Stimulated activated CD4-positive, alpha-beta T cell treated with anti-CD3 and anti-CD28 coated beads, Interleukin-15, amount 100 ng/mL, for 1 hour (primary cell): ENCODE measurements at places on chromosomes 5 and 9.
A peak's percentile ranks its signal among the peaks of the same experiment; 100 is the strongest.

DNA sequence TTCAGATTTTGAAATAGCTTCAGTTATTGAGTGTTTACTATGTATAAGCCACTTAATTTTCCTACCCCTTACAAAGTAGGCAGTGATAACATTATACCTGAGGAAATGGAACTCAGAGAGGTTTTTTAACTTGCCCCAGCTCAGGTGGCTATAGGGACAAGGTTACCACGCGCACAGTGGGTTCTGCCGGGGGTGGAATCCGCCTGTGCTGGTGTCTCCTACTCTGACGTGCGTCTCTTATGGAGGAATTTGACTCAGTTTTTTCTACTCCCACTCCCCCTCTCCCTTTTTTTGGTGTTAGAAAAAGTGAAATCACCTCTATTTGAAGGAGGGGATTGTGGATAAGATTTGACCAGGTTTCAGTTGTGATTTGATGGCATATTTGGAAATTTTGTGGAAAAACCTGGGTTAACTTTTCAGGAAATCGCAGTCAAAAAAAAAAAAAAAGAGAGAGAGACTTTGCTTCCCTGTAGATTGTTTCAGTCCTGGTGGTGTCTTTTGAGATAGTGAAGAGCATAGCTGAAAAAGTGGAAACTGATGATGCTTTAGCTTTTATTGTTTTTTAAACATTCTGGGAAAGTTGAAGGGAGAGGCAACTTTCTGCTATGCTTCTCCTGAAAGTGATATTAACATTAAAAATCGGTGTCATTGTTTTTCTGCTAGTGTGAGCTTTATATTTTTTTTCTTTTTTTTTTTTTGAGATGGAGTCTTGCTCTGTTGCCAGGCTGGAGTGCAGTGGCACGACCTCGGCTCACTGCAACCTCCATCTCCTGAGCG lies 15.9 kb downstream of the TRIO start:
- DNase-seq = no peak

GRCh38 chr9:103574056-103574455 lies 520.1 kb upstream of the SMC2 start:
- DNase-seq = no peak

DNA sequence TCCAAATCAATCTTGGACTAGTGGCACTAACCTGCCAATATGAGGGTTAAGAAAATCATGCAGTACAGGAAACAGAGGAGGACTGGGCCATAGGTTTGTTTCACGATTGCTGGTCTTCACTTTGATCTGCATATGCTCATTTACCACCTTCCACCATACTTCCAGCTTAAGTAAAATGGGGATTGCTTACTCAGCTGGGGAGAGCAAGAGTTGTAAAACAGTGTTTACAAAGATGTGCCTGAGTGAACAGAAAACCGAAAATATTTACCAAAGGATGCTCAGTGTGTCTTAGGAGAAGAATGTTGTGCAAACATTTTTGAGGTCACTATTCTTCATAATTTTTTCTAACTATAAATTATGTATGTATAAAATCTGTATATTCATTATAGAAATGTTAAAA lies 65.1 kb upstream of the DNAH5 start:
- no peak for DNase-seq

DNA sequence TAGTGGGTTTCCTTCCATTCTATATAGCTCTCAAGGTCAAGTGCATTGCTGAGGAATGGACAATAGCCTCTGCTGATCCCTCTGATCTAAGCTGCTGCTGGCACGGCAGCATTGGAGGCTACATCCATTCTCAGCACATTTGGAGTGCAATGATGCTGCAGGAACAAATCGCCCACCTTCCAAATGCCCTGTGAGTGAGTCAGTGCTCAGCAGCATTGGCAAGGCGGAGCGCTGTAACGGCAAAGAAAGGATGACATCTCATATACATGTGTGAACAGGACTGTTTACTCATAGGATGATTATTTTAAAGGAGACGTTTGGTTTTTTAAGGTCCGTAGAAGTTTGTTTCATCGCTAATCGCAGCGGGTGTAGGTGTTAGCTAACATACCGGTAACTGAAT lies 408.7 kb downstream of the ARHGEF28 start:
- DNase-seq = no peak

- DNase-seq = peak; percentile 16
These were observed 4.4 kb upstream of the IL3 start for GRCh38 chr5:132055808-132056609.

DNA sequence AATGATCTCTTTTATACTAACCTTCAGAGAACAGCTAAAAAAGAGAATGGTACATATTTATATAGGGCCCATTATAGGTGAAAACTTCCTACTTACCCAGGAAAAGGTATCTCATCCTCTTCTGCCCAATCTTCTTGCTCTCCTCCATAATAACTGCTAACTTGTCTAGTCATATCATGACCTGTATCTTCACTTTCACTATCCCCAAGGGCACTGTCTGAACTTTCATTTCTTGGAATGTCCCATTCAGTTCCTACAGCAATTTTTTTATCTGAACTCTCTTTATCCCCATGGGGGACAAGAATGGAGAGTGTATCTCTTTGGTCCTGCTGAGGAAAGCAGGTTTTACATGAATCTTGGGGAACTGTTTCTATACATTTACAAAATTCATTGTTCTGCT lies 36.4 kb upstream of the RAPGEF6 start:
- no peak for DNase-seq

GRCh38 chr9:107942291-107942690 lies 452.7 kb upstream of the KLF4 start:
- DNase-seq = no peak

- DNase-seq = no peak
These were observed 72.7 kb upstream of the ORM1 start for GRCh38 chr9:114250235-114250568.

- DNase-seq = no peak
These were observed 105.4 kb upstream of the SPOCK1 start for GRCh38 chr5:137604348-137605095.

DNA sequence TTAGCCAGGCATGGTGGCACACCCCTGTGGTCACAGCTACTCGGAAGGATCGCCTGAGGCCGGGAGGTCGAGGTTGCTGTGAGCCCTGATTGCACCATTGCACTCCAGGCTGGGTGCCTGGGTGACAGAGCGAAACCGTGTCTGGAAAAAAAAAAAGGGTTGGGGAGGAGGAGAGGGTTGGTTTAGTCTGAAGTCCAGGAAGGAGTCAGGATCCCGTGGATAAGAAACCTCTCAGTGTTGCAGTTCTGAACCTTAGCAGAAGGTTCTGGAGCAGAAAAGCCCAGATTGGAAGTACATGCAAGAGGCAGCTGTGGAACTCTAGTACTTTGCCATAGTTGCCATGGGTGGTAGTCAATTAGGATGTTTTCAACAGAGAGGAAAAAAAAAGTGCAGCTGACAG lies 125.2 kb upstream of the CPEB4 start:
- no peak for DNase-seq

DNA sequence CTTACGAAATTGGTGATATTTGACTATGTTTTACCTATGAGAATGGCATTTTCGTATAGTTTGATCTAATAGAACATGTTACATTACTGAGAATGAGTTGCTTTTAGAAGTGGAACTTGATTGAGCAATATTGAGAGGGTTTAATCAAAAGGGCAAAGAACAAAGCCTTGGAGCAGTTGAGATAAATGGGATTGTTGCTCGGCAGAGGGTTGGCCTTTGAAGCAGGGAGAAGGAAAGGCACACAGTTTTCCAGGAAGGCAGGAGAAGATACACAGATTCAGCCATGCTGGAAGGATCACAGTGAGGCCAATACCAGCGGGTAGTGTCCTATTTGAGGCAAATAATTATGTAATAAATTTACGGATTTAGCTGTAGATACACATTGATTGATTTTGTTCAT lies 19.5 kb downstream of the MAN2A1 start:
- no peak for DNase-seq

GRCh38 chr9:137986268-137987099 lies 108.9 kb downstream of the CACNA1B start:
- DNase-seq = no peak

DNA sequence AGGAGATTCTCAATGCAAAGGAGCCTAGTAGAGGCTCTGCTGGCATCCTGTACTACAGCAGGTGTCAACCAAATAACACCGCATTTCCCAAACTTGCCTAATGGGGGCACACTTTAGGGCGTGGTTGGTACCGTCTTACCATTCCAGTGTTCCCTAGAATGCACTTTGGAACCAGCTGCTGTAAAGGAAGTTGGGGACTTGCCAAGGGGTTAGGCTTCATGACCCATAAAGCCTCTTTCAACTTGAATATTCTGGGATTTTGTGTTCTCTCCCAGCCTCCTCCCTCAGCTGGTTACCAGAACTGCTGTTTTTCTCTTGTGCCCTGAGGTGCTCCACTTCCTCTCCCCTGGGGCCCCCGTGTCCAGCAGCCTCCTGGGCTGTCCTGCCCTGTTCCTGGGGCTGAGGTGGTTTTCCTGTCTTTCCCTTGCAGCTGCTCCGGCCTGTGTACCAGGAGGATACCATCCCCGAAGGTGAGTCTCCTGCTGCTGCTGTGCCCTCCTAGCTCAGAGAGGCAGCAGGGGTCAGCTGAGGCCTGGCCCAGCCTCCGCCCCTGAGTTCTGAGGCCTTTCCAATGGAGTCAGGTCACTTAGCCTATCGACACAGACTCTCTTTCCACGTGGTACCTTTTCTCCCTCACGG lies 44.7 kb downstream of the RGS3 start:
- no peak for DNase-seq

DNA sequence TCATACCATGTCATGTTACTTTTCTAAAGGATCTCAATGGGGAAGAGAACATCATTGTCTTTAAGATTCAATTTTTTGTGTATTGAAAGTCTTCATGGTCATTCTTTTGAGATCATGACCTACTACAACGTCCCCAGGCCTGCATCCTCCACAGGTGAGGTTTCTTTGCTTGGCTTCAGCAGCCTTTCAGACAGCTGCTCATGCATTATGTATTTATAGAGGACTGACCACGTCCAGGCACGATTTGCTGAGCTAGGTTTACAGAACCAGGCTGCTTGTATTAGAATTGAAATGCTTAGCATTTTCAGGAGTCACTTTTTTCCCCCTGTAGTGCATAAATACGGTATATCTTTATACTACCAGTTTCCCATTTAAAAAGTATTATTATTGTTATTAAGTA lies 70.4 kb downstream of the LIX1 start:
- no peak for DNase-seq

DNA sequence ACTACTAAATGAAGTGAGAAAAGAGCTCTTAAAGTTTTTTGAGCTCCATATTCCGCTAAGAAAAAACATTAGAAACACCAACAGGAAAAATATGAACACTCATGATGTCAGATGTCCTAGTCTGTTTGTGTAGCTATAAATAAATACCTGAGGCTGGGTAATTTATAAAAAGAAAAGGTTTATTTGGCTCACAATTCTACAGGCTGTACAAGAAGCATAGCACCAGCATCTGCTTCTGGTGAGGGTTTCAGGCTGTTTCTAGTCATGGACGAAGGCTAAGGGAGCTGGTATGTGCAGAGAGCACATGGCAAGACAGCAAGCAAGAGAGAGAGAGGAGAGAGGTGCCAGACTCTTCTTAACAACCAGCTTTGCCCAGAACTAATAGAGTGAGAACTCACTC lies 186.2 kb downstream of the PLK2 start:
- no peak for DNase-seq

- no peak for DNase-seq
These were observed 29.3 kb downstream of the RCL1 start for GRCh38 chr9:4822057-4822456.

- no peak for DNase-seq
These were observed 35.6 kb downstream of the TLR4 start for GRCh38 chr9:117739624-117740347.

- no peak for DNase-seq
These were observed 77.1 kb upstream of the SUSD1 start for GRCh38 chr9:112252194-112252593.

- DNase-seq = no peak
These were observed 4.0 kb upstream of the PRRC1 start for GRCh38 chr5:127513408-127513970.

DNA sequence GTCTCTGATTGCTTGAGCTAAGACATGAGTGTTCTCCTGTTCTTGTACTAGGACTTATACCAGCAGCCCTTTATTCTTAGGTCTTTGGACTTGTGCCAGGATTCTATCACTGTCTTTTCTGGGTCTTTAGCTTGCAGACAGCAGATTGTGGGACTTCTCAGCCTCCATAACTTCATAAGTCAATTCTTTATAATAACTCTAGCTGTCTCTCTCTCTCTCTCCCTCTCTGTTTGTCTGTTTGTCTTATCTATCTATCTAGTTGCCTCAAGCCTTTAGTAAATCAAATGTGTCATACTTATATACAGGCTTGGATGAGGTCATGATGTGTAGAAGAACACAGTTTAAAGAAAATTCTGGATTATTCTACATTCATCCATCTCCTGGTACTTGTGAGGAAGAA lies 11.5 kb upstream of the ANKRD55 start:
- no peak for DNase-seq

DNA sequence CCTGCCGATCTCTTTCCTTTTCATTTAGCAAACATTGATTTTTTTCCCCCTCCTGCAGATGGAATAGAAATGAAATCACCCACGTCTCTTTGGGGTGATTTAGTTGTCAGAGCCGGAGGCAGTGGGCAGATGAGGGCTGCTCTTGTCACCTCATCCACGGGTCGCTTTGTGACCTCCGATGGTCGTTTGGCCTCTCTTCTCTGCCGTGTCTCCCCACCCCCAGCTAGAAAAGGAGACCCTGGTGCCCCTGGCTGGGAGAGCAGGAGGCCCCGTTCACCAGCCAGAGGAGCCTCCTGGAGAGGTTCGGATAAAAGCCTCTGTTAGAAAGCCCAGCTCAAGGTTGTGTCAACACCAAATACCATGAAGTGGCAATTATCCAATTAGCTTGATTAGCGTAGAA lies 21.6 kb upstream of the RXRA start:
- DNase-seq = no peak

DNA sequence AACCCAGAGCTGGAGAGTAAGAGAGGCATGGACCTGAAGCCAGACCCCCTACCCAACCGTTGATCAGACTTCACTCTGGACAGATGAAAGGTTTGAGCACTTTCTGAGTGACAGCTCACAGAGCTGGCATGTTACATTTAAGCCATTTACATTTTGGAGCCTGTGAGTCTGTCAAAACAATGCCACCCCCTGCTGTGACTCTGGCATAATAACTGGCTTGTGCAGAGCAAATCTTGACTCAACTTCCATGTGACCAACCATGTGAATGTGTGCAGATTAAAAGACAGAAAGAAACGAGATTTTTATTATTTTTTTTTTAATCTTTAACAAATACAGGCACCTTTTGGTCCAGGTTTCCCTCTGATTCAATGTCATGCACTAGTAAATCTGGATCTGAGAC lies 48.5 kb downstream of the MFAP3 start:
- DNase-seq = no peak

- DNase-seq = no peak
These were observed 14.2 kb upstream of the GFPT2 start for GRCh38 chr5:180367300-180367699.
